Naive thymus-derived CD4-positive, alpha-beta T cell (primary cell): ENCODE measurements at places on chromosomes 13 and 19. TPM values are rescaled to one million over a fixed set of nuclear protein-coding genes. Genes with fewer than 3 reads are reported as not detected.

The ZNF610 gene
- total RNA-seq = 0.42 TPM

The LGALS14 gene
- total RNA-seq = not detected

The CYP2A7 gene
- not detected for total RNA-seq

DNA sequence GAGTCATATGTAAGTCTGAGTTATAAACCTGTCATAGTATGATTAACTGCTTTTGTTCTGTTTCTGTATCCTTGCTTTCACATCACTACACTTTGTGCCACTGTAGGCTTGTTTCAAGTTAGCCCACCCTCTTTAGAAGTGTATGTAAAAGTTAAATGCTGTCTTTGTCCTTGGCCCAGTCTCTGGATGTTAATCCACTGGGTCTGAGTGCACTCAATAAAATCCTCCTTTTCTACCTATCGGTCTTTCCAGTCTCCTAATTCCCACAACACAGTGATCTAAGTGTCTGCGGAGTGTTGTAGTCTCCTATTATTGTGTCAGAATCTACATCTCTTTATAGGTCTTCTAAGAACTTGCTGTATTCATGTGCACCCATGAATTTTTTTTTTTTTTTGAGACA is 14.1 kb downstream of the ZNF429 start:
- H3K4me1 ChIP-seq = no peaks in the 10 kb centered on the region
- H3K36me3 ChIP-seq = peaks cover 22% of the 10 kb centered on the region
- no peak overlapping the region for H3K27ac ChIP-seq

DNA sequence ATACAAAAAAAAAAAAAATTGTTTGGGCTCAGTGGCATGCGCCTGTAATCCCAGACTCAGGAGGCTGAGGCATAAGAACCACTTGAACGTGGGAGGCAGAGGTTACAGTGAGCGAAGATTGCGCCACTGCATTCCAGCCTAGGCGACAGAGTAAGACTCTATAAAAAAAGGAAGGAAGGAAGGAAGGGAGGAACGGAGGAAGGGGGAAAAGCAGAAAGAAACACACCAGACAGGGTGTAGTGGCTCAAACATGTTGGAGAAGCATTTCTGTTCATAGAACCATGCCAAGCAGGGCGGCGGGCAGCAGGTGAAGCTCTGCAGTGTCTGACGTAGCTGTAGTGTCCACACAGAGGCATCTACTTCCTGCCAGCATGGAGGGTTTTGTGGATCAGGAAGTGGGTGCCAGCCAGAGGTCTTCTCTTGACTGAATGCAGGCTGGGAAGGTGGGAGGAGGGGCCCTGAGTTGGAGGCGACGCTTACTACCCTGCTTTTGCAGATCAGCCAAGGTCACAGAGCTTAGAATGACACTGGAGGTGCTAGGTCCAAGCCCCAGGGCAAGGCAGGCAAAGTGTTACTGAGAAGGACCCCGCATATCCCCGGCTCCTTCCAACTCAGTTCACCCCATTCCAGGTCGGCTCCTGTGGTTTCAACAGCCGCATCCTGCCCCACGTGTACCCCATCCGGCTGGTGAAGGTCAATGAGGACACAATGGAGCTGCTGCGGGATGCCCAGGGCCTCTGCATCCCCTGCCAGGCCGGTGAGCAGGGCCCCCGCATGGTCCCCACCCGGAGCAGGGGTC is 11.6 kb upstream of the PGLS start:
- peaks cover 8% of the 10 kb centered on the region for H3K36me3 ChIP-seq
- DNase-seq = no peak
- no peak overlapping the region for H3K4me3 ChIP-seq

DNA sequence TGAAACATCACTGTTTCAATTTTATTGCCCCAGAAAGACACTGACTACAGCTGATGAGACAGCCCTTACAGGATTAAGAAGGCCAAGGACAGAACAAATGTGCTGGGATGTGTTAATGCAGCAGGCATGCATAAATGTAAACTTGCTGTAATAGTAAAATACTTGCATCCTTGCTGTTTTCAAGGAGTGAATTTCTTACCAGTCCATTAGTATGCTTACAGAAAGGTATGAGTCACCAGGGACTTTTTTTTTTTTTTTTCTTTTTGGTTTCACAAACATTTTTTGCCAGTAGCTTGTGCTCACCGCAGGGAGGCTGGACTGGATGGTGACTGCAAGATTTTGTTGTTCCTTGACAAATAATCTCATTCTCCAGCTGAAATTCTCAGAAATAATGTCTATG is 55.1 kb downstream of the GPR180 start:
- H3K4me1 ChIP-seq = no peaks in the 10 kb centered on the region
- H3K36me3 ChIP-seq = no peaks in the 10 kb centered on the region
- H3K27ac ChIP-seq = no peak overlapping the region
- no peak for DNase-seq
